NCI-H510A treated with DMSO at 0.1 percent for 48 hours (cell line): ENCODE measurements at places on chromosomes 3 and 15.

GRCh38 chr3:44039006-44039405 is 202.7 kb upstream of the TOPAZ1 start:
- DNase-seq, result no peak

DNA sequence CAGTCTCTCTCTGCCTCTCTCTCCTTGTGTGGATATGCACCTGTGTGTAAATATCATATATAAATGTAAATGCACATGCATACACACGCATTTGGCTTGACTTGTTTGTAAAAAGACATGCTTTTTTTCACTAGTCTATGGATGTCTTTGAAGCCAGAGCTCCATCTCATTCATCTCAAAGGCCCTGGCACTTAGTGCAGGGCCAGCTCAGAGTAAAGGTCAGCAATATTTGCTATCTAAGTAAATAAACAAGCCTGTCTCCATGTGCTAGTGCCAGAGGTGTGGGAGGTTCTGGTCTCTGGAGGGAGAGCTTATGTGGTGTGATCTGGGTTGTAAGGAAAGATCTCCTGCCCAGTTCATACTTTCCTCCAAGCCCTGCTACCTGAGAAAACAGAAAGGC is 5.6 kb downstream of the CLSTN2 start:
- DNase-seq, result no peak

DNA sequence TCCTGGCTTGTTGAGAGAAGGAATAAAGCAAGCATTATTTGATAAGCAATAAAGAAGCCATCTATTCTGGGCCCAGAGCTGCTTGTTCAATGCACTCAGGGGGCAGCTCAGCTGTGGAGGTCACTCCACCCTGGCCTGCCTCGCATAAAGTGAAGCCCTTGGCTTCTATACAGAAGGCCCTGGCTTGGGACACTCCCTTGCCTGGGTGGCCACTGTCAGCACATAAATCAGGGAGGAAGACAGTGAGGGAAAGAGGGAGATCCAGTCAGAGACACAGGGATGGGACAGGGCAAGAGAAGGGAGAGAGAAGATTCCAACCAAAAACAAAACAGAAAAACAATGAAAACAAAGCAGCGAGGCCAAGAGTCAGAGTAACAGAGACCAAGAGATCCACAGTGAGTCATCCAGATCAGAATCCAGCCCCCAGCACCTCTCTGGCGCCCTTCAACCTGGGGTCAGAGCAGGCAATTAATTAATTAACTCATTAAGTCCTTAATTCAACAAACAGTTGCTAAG is 11.8 kb downstream of the INSYN1 start:
- no peak for DNase-seq

DNA sequence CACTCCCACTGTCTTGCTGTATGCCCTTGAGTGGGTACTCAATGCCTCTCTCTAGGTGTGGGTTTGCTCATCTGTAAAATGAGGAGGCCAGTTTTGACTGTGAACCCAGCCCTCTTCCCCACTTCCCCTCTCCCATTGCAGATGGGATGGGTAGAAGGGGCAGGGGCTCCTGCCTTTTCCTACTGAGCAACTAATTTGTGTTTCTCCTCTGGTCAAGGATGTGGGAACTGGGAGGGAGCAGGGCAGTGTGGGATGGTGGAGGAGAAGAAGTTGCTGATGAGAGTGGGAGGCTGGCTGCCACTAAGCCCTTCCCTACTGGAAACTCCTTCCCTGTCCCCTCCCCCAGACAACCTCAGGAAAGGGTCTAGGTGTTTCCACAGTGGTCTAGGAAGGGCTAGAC is 20.1 kb upstream of the ANKDD1A start:
- DNase-seq, result no peak

- no peak for DNase-seq
Observed at GRCh38 chr15:85578941-85579701, 198.7 kb downstream of the AKAP13 start.

DNA sequence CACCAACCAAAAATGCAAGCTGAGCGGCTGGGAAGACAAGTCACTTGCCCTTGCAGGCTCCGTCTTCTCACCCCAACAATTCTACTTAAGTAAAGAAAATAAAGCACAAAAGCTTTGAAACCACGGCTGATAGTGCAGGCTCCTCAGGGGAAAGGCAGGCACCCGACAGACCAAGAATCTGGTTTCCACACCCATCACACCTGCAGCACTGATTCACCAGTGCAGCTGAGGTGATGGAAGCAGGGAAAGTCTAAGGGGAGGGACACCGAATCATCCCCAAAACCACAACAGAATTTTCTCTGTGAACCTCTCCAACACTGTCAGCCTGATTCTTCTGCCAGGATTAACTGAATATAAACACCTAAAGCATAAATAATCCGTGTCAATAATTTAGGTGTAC is 62.0 kb upstream of the NSMCE3 start:
- DNase-seq, result no peak

GRCh38 chr3:7188551-7188950 is 327.6 kb downstream of the GRM7 start:
- DNase-seq, result no peak

GRCh38 chr3:196284396-196284795 is 3.1 kb downstream of the PCYT1A start:
- DNase-seq, result no peak

GRCh38 chr3:71978150-71978721 is 193.3 kb upstream of the PROK2 start:
- DNase-seq, result no peak

- peak; percentile 31 for DNase-seq
Observed at GRCh38 chr15:83206526-83207008, 1.1 kb downstream of the HDGFL3 start.

DNA sequence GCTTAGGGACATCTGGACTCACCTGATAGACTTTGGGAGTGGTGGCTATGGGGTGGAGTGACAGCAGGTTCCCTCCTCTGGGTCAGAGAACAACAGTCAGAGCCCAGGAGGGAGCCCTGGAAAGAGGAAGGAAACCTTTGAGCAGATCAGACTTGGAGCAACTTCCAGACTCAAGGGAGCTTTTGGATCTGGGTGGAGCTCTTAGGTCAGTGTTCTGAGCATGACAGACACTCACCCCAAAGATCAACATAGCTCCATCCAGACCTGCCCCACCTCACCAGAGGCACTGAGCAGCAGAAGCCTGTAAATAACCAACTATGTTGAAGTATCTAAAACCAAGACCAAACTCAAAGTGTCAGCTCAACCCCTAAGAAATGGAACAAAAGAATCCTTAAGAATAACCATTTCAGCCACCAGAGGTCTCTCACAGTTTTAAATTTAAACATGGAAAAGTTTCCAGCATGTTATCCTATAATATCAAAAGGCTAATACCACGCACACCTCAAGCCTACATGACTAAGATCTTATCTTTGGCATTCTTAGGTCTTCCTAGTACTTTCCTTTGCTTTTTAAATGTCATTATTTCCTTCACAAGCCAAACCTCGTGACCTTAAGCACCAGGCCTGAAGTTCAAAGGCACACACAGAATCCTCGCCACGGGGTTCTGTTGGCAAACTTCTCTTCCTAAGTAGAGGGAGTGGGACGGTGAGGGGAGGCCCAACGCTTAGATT is 56.4 kb downstream of the UMPS start:
- DNase-seq, result no peak

GRCh38 chr3:62287392-62287927 is 85.9 kb downstream of the FEZF2 start:
- no peak for DNase-seq

DNA sequence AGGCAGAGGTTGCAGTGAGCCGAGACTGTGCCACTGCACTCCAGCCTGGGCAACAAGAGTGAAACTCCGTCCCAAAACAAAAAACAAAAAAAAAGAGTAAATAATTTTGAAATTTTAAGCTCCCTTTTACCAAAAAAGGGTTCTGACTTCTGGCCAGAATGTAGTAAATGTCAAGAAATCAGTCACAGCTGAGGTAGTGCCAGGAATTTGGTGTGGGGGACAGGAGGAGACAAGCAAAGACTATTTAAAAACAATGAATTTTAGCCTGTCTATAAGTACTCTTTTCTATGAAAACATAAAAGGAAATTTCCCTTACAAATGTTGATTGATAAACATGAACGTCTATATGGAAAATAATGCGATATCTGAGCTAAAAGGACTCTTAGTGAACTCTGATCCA is 363.7 kb downstream of the FHIT start:
- DNase-seq, result no peak

GRCh38 chr3:155807823-155808222 is 1.7 kb upstream of the C3orf33 start:
- DNase-seq, result no peak

GRCh38 chr15:98983334-98983733 is 24.3 kb downstream of the PGPEP1L start:
- no peak for DNase-seq

DNA sequence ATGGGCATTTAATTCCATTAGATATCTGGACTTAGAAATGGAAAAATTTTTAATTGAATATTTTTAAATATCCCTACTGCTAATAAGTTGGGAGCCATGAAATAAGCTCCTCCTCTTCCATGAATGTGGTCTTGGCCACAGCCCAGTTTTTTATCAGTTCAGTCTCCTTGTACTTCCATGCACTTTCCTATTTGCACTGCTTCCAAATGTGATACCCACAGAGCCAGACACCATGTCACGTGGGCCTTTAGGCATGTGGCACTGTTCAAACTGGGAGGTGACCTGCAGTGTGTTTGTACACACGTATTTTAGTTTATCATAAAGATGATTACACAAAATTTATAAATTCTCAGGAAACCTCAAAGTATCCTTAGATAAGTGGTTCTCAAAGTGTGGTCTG is 80.1 kb upstream of the DGKG start:
- no peak for DNase-seq

GRCh38 chr15:74460298-74460697 is 662 bp downstream of the UBL7 start:
- no peak for DNase-seq
